SK-N-SH (cell line): ENCODE measurements at places on chromosomes 13 and 19.

- no peak for DNase-seq
Measured at GRCh38 chr19:46404055-46404752, 9.2 kb downstream of the CCDC8 start.

GRCh38 chr19:35135389-35135909, 590 bp upstream of the LGI4 start:
- peak; percentile 98 for DNase-seq

DNA sequence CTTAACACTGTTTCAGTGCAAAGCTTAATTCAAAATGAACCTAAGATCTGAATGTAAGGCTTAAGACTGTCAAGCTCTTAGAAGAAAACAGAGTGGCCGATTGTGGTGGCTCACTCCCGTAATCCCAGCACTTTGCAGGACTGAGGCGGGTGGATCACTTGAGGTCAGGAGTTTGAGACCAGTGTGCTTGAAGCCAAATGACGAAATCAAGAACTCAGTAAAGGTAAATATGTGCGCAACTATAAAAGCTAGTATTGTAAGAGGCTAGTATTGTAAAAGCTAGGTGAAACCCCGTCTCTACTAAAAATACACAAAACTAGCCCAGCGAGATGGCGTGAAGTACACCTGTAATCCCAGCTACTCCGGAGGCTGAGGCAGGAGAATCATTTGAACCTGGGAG, 12.7 kb downstream of the ATP4B start:
- DNase-seq = no peak

- no peak for DNase-seq
Measured at GRCh38 chr19:5102520-5102919, 133.6 kb downstream of the KDM4B start.

- no peak for DNase-seq
Measured at GRCh38 chr13:114263578-114263977, 17.8 kb upstream of the UPF3A start.

DNA sequence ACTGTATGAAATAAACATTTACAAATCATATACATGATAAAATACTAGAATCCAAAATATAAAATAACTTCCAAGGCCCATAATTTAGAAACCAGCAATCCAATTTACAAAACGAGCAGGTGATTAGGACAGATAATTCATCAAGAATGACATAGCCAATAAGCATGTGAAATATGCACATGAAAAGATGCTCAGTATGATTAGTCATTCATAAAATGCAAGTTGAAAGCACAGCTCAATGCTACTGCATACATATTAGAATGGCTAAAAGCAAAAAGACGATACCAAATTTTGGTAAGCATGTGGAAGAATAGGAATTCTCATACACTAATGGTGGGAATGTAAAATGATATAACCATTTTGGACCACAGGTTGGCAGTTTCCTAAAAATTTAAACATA, 837.2 kb upstream of the MIR17HG start:
- DNase-seq = no peak

DNA sequence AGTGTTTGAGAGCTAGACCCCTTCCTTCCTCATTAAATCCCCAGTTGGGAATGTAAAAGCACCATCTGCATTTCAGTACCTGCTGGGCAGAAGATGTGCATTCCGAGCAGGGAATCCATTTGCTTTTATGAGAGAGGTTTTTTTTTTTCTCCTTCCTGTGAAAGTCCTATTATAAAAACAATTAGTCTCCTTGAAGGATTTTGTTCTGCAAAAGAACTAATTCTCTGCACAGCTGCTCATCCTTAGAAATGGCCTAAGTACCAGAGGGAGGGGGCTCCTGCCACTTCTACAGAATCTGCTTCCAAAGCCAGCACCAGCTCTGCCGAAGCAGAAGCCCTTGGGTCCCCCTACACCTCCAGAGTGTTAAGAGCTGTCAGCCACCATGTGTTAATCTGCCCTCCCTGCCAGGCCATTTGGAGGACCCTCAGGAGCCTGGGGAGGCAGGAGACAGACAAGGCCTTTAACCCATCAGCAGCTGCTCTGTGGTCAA, 36.4 kb upstream of the SERPINE3 start:
- no peak for DNase-seq

- DNase-seq = peak; percentile 85
Measured at GRCh38 chr19:42422901-42423461, 4.2 kb downstream of the LIPE start.

GRCh38 chr19:19201697-19202630, 1.2 kb downstream of the NR2C2AP start:
- no peak for DNase-seq

DNA sequence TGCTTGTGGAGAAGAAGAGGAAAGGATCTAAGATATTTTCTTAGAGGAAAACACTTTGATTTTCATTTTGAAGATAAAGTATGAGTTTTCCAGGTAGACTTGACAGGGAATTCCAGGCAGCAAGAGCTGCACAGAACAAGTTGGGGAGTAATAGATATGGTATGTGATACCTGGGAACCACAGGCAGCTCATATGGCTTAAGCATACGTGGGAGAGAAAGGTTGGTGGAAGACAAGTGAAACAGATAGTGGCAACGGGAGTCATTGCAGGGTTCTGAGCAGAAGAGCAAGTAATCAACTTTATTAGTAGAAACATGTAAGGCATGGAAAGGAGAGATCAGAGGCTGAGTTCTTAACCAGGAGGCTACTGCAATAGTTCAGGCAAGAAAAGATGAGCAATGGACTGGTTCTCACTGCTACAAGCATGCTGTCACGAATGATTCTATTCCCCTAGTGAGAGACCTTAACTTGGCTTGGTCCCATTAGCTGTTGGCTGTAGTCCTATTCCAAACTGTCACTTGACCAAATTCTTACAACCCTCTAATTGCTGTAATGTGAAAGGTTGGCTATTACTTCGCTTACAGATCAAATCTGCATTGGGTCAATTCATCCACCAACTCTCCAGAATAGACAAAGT, 217.9 kb downstream of the VWA8 start:
- DNase-seq = no peak

DNA sequence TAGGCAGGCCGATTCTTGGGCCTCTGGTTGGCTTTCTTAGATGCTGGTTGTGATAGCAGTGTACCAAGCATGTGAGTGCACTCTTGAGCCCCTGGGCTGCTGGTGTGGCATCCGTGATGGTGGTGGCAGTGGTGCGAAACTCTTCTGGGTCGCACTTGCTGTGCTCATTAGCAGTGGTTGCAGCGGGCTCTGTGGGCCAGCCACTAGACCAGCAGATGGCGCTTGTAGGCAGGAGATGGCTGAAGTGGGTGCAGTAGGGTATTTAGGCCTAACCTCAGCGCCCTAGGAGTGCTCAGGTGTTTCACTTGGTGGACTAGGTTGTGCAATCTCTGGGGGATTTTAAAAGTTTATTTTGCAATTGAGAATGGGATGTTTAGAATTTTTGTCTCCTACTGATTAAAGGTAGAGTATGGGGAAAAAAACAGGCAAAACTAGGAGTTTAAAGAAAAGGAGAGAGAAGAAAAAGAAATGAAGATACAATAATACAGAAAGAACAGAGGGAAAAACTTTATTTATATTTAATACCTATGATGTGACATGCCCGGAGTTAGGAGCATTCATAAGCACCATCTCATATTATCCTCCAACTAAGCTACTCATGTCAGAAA, 4.3 kb upstream of the ZNF17 start:
- peak; percentile 79 for DNase-seq

DNA sequence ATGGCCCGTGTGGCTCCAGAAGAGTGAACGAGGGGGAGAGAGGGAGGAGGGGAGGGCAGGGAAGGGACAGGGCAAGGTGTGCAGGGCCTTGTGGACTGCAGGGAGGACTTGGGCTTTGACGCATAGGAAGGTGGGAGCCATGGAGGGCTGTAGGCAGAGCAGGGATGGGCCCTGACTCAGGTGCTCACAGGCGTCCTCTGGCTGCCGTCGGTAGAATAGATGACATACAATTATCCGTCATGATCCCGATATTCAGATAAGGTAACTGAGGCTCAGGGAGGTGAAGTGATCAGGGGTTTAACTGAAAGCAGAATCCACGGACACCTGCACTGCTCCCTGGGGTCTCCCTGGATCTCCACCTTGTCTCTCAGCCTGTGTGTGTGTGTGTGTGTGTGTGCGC, 3.4 kb downstream of the C3 start:
- DNase-seq = no peak

GRCh38 chr13:35392768-35393167, 83.7 kb downstream of the MAB21L1 start:
- no peak for DNase-seq

DNA sequence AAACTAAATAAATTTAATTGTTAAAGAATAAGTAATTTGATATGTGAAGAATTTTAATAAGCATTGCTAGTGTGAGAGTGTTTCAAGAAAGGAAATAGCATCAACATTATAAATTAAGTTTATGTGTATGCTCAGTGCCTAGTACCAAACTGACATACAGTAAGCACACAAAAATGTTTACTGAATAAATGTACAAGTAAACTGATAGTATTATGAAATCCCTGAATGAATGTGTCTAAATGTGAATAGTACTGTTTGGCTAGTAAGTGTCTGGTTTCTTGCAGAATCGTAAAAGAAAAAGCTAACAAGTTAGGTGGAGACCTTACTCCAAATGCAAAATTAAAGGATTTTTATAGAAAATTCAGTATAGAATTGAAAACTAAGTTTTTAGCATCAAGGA, 233.6 kb downstream of the PCDH9 start:
- DNase-seq = no peak

DNA sequence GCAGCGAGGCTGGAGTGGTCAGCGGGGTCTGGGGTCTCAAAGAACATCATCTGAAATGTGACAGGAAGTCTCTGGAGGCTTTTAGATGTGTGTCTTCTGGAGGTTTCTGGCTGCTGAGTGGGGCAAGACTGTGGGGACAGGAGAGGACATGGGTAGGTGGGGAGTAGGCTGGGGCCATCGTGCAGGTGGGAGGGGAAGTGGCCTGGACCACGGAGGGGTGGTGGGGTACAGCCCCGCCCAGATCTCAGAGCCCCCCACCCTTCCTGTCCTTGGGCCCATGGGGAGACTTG, 6.2 kb downstream of the AP1M1 start:
- DNase-seq = peak; percentile 15

GRCh38 chr19:291561-292280, 518 bp upstream of the PLPP2 start:
- DNase-seq = peak; percentile 77

DNA sequence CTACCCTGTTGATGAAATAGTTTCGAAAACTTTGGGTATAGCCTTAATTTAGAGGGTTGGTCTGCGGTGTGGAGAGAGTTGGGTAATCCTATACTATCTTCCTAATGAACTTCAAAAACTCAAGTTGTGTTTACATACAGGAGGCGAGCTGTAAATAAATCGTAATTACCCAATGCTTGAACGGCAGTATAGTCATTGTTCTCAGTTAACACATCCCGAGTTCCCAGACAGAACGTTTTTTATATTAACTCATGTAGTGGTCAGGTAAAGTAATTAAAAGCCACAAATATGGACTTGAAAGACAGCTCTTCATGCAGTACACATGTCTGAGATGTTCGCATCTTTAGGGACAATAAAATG, 1.5 kb downstream of the PDS5B start:
- DNase-seq = no peak

DNA sequence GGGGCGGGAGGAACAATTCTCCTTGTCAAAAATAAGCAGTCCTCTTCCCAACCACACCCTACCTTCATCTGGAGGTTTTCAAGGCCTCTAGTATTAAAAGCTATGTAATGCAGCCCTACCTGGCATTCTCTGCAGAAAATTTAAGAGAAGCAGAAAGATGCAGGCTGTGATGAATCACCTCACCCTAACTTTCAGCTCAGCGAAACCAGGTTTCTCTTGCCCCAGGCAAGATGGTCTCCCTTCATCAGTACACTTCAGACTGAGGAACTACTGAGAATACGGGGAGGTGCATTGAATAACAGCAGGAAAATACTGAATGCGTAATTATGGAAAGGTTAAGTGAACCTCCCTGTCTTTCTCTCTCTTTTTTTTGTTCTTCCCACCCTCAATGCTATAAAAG, 437.6 kb upstream of the KLF12 start:
- DNase-seq = no peak

GRCh38 chr13:41767801-41768200, 193.1 kb downstream of the VWA8 start:
- no peak for DNase-seq

DNA sequence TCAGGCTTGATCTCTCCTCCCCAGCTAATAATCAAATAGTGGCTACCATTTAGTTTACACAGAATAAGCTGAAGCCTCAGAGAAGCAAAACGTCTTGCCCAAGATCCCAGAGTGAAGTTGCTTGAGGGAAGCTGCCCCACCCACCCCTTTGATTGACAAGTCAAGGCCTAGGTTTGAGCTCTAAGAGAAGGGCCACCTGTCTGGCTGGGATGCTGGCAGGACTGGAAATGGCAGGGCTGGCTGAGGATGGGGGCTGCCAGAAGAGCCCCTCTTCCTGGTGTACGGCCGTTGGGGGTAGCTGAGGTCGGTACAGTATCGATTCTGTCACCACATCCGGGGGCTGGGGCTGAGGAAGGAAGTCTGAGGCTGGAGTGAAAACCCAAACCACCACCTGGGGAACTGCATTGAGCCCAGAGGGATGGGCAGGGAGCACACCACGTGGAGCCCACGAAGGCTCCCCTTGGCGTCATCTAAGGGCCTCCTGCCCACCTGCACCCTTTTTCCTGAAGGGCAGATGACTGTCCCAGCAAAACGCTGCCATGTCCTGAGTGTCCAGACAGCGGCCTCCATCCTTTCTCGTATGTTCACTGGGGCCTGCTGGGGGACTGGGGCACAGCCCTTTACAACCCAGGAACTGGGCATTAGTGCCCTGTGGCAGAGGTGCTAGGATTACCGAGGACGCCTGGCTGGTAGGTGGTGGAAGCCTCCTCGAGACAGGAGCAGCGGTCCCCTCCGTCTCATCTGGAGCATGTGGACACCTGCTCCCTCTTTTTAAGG, 1.4 kb upstream of the PRKD2 start:
- DNase-seq = no peak

DNA sequence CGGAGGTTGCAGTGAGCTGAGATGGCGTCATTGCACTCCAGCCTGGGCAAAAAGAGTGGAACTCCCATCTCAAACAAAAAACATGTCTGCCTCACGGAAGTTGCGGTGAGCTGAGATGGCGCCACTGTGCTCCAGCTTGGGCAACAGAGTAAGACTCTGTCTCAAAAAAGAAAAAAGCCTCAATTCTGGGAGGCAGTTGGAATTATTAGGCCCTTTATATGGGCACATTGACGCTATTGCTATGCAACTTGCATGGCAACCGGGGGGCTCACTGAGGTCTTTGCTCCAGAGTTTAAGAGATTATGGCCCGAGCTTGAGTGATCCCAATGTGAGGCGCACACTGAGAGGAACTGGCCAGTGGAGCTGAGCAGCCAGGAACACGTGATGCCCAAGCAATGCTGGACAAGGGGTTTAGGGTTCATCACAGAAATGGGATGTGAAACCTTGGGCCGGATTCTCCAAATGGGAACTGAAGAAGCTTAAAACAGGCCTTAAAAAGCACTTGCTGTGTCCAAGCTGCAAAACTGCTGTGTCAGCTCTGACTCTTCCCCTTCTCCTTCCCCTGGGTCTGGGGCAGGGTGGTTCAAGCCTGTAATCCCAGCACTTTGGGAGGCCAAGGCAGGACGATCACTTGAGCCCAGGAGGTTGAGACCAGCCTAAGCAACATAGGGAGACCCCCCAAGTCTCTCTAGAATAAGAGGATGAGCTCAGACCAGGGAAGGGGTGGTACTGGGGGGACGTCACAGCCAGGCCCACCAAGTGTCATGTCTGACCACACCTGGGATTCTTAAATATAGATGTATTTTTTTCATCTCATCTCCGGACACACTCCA, 2.5 kb downstream of the FTL start:
- no peak for DNase-seq
